Stromal cell of bone marrow (primary cell): ENCODE measurements at places on chromosomes 2 and 18.
A peak's percentile ranks its signal among the peaks of the same experiment; 100 is the strongest.

DNA sequence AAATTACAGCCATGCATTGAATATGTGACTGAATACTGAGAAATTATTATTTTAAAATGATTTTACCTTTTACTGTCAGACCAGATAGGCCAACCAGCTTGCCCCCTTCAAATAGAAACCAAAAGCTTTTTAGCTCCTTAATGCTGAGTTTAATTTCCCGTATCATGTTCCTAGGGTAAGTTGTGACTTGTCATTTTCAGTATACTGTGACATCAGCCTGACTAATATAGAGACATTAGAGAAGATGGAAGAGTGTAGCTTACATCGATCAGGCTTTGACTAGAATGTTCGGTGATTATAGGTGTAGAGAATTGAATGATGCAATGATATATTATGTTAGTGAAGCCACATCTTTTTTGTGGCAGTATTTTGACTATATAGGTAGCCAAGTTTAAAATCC, 50.6 kb upstream of the ZEB2 start:
- DNase-seq, result no peak

DNA sequence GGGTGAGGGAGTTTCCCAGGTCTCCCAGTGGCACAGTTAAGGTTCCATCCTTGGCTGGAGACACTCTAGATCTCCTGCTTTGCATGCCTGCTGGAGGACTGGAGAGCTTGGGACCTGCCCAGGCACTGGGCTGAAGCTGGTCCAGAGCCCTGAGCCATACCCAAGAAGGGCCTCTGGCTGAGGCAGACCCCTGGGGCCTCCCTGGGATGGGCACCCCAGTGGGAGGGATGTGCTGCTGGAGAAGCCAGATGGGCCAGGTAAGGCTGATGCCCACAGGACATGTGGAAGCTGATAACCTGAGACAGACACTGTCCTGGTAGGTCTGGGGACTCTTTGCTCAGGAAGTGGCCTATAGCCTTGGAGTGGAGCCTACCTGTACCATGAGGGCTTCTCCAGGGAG, 160.7 kb downstream of the TFCP2L1 start:
- no peak for DNase-seq

DNA sequence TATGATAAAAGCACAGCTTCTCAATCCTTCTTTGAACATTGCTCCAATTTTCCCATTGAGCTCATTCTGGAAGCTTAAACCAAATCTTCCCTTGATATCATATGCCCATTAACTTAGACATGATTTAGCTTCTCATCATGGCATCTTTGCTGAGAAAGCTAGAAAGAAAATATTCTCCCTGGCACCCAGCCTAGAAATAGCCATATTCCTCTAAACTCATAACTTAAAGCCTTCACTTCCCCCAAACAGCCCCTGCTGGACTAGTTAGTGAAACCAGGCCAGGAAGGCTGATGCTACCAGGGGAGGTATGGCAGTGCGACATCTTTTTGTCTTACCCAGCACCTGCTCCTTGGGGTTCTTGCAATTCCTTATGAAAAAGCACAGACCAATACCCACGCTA, 4.3 kb downstream of the AAK1 start:
- DNase-seq, result no peak

GRCh38 chr2:44109166-44109565, 59.5 kb upstream of the PPM1B start:
- no peak for DNase-seq

DNA sequence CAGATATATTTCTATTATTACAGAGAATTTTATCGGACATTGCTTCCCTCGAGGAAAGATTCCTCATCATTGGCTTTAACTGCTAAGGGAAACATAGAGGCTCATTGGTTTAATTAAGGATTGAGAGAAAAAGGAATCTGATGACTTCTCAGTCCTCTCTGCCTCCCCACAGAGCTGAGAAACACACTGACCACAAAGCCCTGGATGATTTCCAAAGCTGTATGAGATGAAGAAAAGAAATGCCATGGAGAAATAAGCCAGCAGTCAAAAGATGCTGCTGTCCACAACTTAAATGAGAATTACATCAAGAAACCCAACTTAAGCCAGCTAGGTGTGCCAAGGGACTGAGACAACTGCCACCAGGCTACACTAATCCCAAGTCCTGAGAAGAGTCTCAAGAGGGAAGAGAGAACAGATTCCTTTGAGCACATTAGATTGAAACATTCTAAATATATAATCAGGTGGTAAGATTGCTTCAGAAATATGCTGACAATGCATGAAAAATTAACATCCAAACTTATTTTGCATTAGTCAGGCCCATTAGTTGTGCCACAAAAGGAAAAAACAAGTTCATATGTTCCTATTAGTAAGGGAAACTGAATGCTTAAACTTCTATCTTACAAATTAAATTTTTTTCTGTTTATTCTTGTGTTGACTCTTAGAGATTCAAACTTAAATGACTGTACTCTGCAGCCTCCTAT, 308.1 kb upstream of the CYRIA start:
- DNase-seq, result peak; percentile 55

GRCh38 chr2:27400348-27401135, 8.8 kb downstream of the PPM1G start:
- DNase-seq, result no peak

DNA sequence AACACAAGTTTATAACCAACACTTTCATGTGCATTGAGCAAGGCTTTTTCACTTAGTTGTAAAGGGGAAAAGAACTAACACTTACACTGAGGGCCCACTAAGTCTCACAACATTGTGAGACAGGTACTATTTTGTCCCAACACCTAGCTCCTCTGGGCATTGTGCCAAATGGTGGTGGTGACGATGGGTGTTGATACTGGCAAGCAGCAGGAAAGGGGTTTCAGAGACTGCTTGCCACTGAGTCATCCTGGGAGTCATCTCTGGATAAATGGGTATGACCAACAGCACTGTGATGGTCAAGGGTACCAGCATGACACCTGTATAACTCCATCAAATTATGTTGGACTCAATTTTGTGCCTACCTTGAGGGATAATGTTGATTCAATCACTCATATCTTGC, 138.8 kb upstream of the ITGA6 start:
- no peak for DNase-seq
